ENCODE measurements at places on chromosomes 4 and X.

- no peak for DNase-seq
Observed at GRCh38 chr4:38867478-38868058, at the start of gene FAM114A1. Gene FAM114A1 (plus strand): TSS chr4:38867806. CDS start chr4:38878079, 10,273 bp downstream.

- DNase-seq, result no peak
Observed at GRCh38 chrX:65688403-65688871, 21.0 kb downstream of the MSN start.

GRCh38 chr4:176498617-176499256, 179.0 kb downstream of the SPCS3 start:
- no peak for DNase-seq

- DNase-seq, result no peak
Observed at GRCh38 chrX:47266643-47267042, 33.8 kb downstream of the USP11 start.

DNA sequence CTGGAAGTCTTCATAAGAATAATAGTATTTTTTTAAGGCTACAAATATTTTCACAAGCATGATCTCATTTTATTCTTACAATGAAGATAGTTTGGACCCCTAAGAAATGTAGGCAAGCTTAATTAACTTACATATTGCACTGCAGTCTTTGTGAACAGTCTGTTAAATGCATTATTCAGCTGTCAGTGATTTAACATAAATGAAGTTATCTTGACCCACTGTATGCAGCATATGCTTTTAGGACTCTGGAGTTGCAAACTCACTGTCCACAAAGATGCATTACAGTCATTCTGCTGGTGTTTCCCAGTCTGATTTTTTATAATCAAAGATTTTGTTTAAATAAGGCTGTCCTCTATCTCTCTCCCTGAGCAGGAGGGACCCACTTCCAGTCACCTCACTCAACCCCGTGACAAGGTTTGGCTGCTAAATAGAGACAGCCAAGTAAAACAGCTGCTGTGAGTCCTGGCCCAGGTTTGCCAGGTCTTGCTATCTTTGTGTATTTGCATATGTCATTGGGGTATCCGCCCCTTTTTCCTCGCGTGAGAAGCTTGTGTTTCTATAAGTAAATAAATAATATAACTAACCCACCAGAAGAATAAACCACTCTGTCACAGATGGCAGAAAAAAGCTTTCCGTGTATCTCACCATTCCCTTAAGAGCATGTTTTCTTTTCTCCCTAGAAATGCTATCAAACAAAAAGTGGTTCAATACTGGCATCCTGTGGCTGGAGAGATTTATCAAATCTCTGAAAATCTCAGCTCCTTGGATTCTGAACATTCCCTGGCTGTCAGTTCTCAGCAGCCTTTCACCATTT, 67.0 kb downstream of the SLC7A11 start:
- no peak for DNase-seq

GRCh38 chrX:43469391-43470054, 186.6 kb upstream of the MAOA start:
- DNase-seq, result no peak

- no peak for DNase-seq
Observed at GRCh38 chr4:153784166-153784699, 4.7 kb downstream of the SFRP2 start.

DNA sequence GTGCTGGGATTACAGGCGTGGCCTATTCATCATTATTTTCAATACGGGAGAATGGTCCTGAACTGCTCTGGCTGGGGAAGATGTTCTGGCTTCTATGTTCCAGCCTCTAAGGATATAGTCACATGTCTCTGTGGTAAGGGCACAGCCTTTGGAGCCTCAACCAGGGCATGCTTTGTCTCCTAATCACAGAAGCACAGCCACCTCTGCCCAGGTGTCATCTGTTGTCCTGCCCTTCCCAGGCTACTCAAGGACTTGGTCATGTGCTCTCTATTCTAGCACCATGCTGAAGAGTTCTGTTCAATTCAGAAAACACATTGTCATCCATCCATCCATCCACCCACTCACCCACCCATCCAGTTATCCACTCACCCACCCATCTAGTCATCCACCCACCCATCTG, 29.5 kb downstream of the ASMTL start:
- no peak for DNase-seq

GRCh38 chr4:68592673-68593072, 16.6 kb upstream of the UGT2B17 start:
- DNase-seq, result no peak

- no peak for DNase-seq
Observed at GRCh38 chrX:153557618-153558355, 40.3 kb downstream of the ATP2B3 start.

GRCh38 chrX:95076449-95076848, 1402.4 kb downstream of the FAM133A start:
- no peak for DNase-seq

- no peak for DNase-seq
Observed at GRCh38 chrX:14673764-14674163, 144.4 kb downstream of the GLRA2 start.

DNA sequence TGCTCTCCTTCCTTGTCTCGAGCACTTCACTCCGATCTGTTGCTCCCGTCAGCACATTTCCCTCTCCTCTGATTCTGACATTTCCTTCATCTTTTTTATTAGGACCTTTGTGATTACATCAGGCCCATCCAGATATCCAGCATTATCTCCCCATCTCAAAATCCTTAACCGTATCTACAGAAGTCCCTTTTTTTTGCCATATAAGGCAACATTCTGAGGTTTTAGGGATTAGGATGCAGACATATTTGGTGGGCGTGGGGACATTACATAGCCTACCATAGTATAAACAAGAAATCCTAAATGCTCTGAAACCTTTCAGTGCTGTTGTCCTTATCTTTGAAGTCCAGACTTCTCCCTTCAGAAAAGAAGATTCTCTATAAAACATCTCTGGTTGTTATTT, 505.0 kb upstream of the PITX2 start:
- DNase-seq, result no peak

DNA sequence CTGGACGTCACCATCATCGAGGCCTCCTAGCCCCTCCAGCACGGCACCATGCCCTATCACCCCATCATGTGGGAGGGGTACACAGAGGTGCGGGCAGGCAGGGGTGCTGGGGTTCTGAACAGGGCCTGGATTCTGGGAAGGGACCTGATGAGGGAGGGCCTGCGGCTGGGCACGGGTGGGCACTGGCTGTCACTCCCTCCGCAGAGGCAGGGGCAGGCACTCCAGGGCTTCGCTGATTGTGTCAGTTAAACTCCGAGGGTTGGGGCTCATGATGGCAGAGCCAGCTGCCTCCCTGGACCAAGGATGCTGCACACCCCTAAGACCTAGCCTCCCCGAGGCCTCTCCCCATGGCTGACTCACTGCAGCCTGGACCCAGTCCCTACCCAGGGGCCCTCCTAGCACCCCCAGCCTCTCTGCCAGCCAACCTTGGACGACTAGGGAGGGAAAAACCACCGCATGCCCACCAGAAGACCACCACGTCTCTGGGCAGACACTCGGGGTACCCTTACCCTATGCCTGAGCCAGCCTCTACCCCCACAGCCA, 45.9 kb downstream of the ZFYVE28 start:
- no peak for DNase-seq

GRCh38 chrX:23879380-23880090, 28.2 kb downstream of the APOO start:
- no peak for DNase-seq

DNA sequence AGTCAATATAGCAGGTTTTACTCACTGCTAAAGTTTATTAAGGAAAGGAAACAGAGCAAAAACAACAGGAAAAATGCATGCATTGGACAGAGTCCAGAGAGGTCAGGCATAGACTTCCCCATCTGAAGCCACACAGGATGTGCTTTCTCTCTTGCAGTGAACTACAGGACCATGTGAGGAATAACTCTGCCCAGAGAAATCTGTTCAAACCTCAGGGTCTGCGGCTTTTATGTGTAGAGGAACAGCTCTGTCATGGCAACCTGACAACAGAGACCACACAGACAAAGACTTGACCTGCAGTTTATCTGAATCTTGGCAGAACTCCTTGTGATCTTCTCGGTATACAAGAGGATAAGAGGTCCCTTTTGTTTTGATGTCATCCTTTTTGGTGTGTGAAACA, 46.3 kb upstream of the LONRF3 start:
- DNase-seq, result no peak

DNA sequence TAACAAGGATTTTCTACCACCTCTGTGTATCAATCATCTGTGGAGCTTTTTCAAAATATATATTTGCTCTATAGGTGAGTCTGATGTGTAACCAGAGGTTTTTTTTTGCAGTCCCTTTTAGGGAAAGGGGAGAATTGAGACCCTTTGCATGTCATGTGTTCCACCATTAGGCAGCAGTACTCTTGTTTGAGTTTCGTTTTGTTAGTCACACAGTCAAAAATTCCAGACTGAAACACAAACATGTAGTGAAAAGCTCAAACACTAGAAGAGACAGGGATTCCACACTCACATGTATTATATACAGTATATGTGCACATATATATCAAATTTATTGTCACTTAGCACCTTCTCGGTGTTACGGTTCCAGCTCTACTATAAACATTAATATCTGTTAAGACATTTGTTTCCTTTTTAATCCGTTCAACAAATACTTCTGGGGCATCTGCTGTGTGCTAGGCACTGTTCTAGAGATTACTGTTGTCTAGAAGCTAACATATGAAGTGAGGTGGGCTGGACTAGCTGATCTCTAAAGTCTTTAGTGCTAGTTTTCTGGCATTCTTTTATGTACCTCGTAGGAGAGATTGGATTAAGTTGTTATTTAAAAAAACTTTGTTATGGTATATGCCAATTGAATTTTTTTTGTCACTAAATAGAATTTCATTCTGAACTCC, 5.5 kb downstream of the USP9X start:
- DNase-seq, result no peak

DNA sequence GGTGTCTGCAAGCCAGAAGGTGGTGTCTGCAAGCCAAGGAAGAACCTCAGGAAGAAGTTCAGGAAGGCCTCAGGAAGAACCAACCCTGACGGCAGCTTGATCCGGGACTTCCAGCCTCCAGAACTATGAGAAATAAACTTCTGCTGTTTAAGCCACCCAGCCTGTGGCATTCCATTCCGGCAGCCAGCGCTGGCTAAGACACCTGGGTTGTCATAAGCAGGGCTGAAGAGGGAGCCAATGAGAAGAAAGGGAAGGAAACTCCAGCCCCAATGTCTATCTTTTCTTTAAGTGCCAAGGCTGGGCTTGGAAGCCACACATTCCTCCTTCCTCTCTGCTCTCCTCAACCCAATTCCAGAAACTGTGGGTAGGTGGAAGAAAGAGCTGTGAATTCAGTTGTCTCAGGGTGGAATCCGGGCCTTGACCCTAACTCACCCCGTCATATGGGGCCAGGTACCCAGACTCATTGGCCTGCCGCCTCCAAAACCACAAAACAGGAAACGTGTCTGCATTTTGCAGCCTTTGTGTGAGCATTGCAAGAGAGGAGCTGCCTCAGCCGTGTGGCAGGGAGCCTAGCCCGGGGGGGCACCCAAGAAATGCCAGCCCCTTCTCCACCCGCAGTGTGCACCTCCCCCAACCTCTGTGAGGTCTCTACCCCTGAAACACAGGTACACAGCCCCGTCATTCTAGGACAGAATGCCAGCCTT, 26.8 kb downstream of the CRMP1 start:
- no peak for DNase-seq

DNA sequence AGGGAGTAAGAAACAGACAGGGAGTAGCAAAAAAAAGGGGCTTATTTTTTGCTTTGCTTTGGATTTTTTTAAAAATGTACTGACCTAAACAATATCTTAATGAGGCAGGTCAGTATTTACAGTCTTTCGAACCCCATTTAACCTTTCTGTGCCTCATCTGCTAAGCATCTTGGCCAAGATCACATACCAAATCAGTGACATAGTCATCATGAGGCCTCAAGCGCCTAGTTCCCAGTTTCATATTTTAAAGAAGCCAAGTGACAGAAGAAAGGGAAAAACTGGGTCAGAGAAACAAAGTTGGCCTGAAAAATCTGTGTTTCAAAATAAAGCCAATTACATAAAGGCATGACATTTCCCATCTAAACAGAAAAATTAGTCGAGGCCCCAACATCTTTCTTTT, 94.6 kb upstream of the WDR44 start:
- DNase-seq, result no peak

DNA sequence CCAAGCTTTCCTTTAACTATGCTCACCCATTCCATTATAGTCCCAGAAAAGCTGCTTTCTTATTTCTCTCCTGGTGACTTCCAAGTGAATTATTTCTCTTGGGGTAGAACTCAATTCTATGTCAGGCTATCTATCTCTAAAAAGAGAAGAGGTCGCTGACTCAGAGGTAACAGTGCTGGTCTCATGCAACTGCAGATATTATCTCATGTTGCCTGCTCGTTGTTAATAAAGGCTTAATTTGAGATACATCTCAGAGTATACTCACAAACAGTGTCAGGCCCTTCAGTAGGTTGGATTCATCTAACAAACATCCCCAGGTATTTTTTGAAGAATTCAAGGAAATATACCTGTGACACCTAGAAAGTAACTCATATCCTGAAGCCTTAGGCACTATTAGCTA, 2.7 kb downstream of the TMEM154 start:
- no peak for DNase-seq

DNA sequence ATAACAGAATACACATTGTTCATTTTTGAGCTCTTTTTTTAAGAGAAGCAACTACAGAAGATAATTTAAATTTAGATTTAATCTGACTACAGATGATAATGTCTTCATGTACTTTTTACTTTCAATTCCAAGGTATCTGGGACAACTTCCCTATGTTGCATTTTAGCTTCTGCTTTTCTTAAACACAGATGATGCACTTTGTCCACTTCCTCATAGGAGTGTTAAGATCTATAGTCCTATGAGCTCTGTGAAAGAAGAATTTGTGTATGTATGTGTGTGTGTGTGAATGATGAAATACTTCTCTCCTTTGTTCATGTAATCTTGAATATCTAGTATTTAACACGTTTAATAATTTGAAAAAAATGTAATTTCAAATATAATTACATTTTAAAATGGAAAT, 5.3 kb upstream of the FHIP1A start:
- no peak for DNase-seq

- DNase-seq, result no peak
Observed at GRCh38 chrX:111411557-111411956, 435 bp downstream of the DCX start.

DNA sequence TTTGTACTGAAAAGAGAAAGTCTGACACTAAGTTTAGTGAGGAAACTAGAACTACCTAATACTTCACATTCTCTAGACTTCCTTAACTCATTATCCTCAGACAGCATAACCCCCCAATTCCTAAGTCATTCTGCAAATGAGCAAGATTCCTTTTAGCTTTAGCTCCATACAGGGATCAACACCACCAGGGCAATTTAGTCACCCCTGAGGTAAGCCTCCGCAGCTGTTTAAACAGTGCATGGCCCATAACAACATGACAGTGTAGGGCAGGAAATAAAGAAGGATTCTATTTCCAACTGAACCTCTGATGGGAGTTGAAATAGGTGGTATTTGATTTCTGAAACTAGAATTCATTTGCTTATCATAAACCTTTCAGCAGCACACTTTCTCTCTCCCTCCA, 112.8 kb upstream of the DKK2 start:
- DNase-seq, result no peak

Measured in stimulated activated CD8-positive, alpha-beta memory T cell treated with anti-CD3 and anti-CD28 coated beads, Interleukin-7, amount 100 ng/mL, for 1 hour (primary cell).